ENCODE measurements at places on chromosomes 2 and 18. TPM values are rescaled to one million over a fixed set of nuclear protein-coding genes. Genes with fewer than 3 reads are reported as not detected.

INPP5D gene
- total RNA-seq: 38.6 TPM

IL1RL1 gene
- 0.09 TPM for total RNA-seq

SKOR2 gene
- total RNA-seq: not detected

GRCh38 chr2:47697000-47697601, 85.8 kb upstream of the MSH6 start:
- H3K36me3 ChIP-seq: no peaks in the 10 kb centered on the region
- no peaks in the 10 kb centered on the region for H3K4me1 ChIP-seq
- H3K27ac ChIP-seq: no peak overlapping the region
- no peak overlapping the region for H3K4me3 ChIP-seq

DNA sequence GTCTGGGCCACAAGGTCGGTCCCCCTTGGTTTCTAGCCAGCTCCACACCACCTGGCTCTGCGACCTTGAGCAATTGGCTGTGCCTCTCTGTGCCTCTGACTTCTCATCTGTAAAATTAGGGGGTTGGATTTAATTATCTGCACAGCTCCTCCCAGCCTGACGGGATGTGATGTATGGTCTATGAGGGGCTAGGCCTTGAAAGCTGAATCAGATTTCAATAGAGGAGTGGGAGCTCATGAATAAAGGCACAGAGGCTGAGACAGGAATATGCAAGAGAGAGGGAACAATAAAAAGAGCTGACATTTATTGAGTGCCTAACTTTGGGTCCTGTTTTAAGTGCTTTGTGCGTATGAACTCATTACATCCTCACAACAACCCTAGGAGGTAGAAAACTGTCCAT, 104.7 kb downstream of the ALK start:
- H3K4me1 ChIP-seq: no peaks in the 10 kb centered on the region
- peaks cover 3% of the 10 kb centered on the region for H3K27me3 ChIP-seq
- no peak for DNase-seq
- H3K27ac ChIP-seq: no peak overlapping the region

- peak; percentile 61 for DNase-seq
- H3K27me3 ChIP-seq: no peaks in the 10 kb centered on the region
- H3K4me1 ChIP-seq: peaks cover 25% of the 10 kb centered on the region
- peak overlapping the region; percentile 48 for H3K27ac ChIP-seq
Observed at GRCh38 chr2:234335661-234336228, 161.1 kb downstream of the ARL4C start.

DNA sequence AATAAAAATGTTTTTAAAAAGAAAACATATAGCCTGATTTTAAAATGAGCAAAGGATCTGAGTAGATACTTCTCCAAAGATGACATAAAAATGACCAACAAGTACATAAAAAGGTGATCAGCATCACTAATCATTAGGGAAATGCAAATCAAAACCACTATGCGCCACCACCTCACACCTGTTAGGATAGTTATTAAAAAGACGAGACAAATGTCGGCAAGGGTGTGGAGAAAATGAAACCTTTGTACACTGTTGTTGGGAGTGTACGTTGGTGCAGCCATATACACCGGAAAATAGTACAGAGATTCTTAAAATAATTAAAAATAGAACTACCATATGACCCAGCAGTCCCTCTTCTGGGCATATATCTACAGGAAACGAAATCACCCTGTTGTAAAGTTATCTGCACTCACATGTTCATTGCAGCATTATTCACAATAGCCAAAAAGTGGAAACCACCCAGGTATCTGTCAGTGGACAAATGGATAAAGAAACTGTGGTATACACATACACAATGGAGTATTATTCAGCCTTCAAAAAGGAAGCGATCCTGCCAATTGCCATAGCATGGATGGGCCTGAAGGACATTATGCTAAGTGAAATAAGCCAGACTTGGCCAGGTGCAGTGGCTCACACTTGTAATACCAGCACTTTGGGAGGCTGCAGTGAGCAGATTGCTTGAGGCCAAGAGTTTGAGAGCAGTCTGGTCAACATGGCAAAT, 91.6 kb downstream of the PRKRA start:
- no peaks in the 10 kb centered on the region for H3K36me3 ChIP-seq
- no peak for DNase-seq
- no peaks in the 10 kb centered on the region for H3K4me1 ChIP-seq
- no peak overlapping the region for H3K4me3 ChIP-seq
- H3K27ac ChIP-seq: no peak overlapping the region

DNA sequence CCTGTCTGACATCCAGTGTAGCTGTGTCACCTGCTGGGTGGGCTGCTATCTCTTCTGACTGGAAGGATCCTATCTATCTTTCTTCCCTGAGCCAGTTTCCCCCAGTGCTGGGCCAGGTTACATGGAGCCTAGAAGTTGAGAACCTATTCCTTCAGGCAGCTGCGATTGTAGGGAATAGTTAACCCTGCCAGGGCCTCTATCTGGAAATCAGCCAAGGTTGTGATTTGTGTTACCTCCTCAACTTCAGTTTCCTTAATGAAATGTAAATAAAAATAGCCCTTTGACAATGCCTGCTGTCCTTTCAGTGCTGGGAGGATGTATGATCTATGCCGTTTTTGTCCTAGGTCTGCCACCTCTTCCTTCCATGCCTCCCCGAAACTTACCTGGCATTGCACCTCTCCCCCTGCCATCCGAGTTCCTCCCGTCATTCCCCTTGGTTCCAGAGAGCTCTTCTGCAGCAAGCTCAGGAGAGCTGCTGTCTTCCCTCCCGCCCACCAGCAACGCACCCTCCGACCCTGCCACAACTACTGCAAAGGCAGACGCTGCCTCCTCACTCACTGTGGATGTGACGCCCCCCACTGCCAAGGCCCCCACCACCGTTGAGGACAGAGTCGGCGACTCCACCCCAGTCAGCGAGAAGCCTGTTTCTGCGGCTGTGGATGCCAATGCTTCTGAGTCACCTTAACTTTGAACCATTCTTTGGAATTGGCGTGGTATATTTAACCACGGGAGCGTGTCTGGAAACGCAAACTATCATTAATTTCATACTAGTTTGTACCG, 36.6 kb downstream of the GORASP2 start:
- H3K4me1 ChIP-seq: peaks cover 5% of the 10 kb centered on the region
- DNase-seq: no peak
- H3K27ac ChIP-seq: no peak overlapping the region
- H3K4me3 ChIP-seq: no peak overlapping the region
- no peaks in the 10 kb centered on the region for H3K27me3 ChIP-seq
